ENCODE measurements at places on chromosomes 3 and 15. TPM values are rescaled to one million over a fixed set of nuclear protein-coding genes. Genes with fewer than 3 reads are reported as not detected.

The GPR27 gene
- total RNA-seq = 2.1 TPM

The RSRC1 gene
- total RNA-seq = 27.3 TPM

The GOLGA8R gene
- total RNA-seq = 0.15 TPM

The EFHB gene
- total RNA-seq = 0.63 TPM

Data from A549 treated with RU486 at 1 μM for 4 hours (cell line).